Eye (tissue), 1 donor: ENCODE measurements at places on chromosomes 6 and 20.

DNA sequence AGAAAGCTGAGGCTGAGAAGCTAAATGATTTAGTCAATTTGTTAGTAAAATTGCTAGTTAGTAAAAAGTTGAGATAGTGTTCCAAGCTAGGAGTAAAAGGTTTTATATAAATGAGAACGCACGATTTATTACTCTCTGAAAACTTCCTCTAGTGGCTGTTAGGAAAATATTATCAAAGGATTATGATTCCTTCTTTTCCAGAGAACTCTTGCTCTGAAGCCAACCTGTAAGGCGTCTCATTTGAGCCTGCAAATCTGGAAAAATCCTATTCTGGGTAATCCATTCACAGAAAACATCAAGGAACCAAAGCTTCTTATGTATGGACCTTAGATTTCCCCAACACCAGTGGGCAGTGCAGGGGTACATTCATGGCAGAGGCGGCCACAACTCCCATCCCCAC lies 252.7 kb downstream of the SOD2 start:
- DNase-seq = no peak

GRCh38 chr6:130111031-130111430 lies 92.7 kb downstream of the L3MBTL3 start:
- no peak for DNase-seq

- DNase-seq = peak; percentile 86
These were observed 205.2 kb downstream of the BMP7 start for GRCh38 chr20:57061051-57061900.

DNA sequence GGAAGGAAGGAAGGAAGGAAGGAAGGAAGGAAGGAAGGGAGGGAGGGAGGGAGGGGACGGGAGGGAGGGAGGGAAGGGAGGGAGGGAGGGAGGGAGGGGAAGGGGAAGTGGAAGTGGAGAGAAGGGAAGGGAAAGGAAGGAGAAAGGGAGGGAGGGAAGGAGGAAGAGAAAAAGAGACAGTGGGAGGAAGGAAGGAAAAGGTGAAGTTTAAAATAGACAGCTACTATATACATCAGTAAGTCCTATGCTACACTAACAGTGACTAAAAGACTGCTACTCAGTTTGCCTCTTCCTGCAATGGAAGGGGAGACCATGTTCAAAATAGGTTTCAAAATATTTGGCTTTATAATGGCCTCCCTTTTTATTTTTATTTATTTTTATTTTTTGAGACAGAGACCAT lies 22.5 kb downstream of the MAP3K5 start:
- DNase-seq = no peak

DNA sequence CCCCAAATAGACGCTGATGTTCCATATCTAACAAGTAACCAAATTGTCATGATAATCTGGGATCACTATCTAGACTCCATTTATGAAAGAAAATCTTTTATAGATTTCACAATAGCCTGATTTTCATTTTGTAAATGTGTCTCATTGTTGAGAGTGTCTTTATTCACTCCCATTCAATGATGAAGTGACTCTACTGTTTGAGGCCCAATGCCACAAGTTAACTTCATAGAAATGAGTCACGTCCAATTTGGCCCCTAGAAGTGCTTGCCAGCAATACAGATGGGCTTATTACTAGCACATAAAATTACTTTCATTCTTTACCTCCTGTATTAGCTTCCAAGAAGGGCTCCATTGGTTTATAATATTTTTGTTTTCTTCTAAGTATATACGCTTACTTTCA lies 6.3 kb downstream of the IPCEF1 start:
- DNase-seq = no peak

- peak; percentile 81 for DNase-seq
These were observed 336.1 kb upstream of the POU3F2 start for GRCh38 chr6:98498144-98498775.

GRCh38 chr20:37228082-37228481 lies 33.5 kb downstream of the GHRH start:
- DNase-seq = no peak

DNA sequence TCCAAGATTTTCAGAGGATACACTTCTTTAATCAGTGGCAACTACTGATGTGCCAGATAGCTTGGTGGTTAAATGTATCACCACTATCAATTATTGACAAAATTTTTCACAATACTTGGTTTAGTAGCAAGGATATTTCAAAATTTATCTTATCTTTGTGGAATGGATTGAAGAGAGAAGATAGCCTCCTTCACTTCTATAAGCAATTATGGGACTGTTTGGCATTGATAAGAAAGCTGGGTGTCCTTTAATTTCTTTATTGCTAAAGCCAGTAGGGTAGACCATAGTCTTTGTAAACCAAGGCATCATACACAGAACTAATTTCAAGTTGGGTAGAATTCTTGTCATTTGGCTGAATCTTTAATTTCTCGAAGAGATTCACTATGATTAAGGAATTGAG lies 4.9 kb upstream of the RNF182 start:
- DNase-seq = no peak

DNA sequence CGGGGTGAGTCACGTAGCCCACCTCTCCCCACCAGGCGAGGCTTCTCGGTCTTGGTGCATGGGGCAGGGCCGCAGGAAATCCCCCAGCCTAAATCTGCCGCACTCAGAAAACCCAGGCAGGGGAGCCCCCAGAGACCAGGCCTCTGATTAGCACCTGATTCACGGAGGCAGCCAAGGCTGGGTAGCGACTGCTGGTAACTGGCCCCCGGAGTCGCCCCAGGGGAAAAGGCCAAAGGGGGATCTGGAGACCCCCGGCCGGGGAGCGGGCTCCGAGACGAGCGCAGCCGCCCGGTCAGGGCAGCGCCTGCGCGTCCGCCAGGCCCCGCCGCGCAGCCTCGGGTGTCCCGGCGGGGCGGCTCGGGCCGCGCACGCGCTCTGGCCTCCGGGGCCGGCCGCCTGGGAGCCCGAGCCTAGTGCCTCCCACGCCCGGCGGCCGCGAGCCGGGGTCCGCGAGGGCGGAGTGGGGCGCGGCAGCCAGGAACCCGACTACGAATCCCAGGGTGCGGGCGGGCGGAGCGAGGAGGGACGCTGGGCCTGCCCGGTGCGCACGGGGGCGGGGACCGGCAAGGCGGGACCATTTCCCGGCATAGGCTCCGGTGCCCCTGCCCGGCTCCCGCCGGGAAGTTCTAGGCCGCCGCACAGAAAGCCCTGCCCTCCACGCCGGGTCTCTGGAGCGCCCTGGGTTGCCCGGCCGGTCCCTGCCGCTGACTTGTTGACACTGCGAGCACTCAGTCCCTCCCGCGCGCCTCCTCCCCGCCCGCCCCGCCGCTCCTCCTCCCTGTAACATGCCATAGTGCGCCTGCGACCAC lies at the start of gene DUSP22:
Gene DUSP22 (plus strand): TSS at position 791 of the 809 bp plus-strand sequence. CDS start 53 bp downstream, outside the sequence.
- peak; percentile 92 for DNase-seq

GRCh38 chr6:4638641-4639040 lies 137.6 kb upstream of the CDYL start:
- no peak for DNase-seq

DNA sequence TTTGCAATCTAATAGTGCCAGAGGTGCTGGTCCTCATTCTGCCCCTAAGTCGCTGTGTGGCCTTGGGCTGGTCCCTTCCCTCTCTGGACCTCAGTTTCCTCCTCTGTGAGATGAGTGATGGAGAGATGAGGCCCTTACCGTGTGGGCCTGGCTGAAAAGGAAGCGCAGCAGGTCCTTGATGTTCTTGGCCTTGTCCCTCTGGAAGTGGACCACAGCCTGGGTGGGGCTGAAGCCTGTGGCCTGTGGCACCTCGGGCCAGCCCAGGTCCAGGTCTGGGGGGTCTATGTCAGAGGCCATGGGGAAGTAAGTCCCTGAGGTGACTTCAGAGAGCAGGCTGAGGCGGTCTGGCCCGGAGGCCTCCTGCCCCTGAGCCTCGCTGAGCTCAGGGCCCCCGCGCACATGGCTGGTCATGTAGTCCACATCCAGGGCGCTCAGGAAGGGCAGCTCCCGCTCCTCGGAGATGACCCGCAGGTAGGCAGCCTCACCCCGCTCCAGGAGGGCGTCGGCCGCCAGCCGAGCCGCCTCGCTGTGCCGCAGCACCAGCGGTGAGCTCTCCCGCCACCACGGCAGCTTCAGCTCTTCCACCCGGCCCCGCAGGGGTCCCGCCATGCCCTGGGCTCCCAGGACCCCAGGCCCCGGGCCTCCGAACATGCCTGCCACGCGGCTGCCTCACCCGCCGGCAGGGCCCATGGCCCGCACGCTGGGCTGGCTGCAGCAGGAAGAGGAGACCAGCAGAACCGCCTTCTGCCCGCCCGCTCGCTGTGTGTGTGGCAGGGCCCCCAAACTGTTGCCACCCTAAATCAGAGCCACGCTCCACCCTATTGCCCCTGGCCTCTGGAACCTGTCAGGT lies at the start of gene FAM83C:
Gene FAM83C (minus strand): TSS at position 772 of the 850 bp plus-strand sequence. CDS start 121 bp downstream, at position 651.
- DNase-seq = no peak

DNA sequence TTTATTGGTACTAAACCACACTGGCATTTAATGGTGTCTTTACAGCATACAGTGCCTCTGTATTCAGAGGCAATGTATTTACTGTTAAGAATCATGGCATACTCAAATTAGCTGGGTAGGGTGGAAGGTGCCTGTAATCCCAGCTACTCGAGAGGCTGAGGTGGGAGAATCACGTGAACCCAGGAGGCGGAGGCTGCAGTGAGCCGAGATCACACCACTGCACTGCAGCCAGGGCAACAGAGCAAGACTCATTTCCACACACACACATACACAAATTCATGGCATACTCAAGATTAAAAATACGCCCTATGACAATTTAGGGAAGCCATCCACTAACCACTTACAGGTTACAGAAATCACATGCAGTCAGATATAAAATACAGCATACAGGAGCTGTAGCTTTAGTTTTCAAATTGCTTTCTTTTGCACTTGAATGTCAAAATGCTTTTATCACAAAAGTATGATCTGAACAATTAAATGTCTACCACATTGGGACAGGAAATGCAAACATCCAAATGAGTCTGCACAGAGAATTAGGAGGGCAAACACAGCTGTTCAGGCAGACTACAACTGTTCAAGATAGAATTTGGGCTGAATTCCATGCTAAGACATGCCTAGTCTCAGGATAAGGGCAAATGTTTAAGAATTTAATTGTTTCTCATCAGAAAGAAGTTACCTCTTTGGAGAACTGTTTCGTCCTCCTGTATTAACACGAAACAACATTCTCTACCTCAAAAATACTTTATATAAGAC lies 36.4 kb downstream of the CSNK2A1 start:
- no peak for DNase-seq

- peak; percentile 43 for DNase-seq
These were observed 13.6 kb downstream of the COL9A1 start for GRCh38 chr6:70289299-70289698.
